ENCODE measurements at places on chromosomes 7 and 10.

GRCh38 chr7:47535035-47535703 is 46.7 kb downstream of the TNS3 start:
- DNase-seq, result no peak

GRCh38 chr10:23345861-23346260 is 1.3 kb upstream of the C10orf67 start:
- DNase-seq, result no peak

DNA sequence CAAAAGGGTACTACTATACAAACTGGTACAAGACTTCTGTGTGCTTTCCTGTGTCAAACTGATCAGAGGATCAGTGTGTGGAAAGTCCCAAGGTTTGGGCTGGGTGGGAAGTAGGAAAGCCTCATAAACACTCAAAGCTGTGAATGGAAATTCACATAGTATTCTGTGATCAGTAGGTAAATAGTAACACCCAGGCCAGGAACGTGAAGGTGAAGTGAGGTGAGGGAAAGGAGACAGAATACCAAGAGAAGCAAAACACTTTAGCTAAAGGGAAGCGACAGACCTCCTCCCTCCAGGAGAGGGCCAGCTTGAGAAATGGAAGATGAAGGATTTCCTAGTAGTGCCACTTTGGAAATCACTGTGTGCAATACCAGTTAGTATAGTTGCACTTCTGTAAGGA is 451.9 kb downstream of the KCNMA1 start:
- DNase-seq, result no peak

- DNase-seq, result no peak
These were observed 39.4 kb upstream of the DLX5 start for GRCh38 chr7:97064020-97064419.

GRCh38 chr10:560314-560992 is 129.0 kb downstream of the DIP2C start:
- DNase-seq, result no peak

GRCh38 chr10:132199854-132200311 is 13.1 kb downstream of the DPYSL4 start:
- no peak for DNase-seq

GRCh38 chr10:15451137-15452094 is 80.3 kb upstream of the FAM171A1 start:
- DNase-seq, result no peak

DNA sequence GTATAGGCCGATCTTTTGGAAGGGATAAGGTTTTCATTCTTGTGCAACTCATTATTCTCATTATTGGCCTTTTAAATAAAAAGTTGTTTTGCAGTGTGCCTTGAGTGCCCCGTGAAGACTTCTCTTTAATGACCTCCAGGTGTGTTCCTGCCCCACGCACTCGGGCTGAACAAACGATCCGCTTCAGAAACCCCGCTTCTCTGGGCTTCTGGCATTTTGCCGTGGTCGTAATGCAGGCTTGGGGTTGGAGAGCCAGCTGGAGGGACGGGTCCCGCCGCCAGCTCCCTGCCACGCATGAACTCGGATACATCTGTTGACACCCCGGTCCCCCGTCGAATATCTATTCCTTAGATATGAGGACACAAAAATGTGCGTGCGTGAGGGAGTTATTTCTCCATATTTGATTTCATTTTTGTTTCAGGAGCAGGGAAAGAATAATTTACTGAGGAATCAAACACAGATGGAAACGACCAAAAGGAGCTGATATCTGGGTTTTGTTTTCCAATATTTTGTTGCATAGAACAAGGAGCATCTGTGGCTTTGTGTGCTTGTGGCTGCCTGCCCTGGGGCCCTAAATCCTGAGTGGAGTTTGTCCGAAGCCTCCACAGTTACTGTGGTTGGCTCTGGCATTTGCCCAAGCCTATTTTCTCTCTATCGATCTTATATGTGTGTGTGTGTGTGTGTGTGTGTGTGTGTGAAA is 17.0 kb upstream of the TTYH3 start:
- no peak for DNase-seq

- no peak for DNase-seq
These were observed 944.3 kb downstream of the GATA3 start for GRCh38 chr10:8998751-8999150.

DNA sequence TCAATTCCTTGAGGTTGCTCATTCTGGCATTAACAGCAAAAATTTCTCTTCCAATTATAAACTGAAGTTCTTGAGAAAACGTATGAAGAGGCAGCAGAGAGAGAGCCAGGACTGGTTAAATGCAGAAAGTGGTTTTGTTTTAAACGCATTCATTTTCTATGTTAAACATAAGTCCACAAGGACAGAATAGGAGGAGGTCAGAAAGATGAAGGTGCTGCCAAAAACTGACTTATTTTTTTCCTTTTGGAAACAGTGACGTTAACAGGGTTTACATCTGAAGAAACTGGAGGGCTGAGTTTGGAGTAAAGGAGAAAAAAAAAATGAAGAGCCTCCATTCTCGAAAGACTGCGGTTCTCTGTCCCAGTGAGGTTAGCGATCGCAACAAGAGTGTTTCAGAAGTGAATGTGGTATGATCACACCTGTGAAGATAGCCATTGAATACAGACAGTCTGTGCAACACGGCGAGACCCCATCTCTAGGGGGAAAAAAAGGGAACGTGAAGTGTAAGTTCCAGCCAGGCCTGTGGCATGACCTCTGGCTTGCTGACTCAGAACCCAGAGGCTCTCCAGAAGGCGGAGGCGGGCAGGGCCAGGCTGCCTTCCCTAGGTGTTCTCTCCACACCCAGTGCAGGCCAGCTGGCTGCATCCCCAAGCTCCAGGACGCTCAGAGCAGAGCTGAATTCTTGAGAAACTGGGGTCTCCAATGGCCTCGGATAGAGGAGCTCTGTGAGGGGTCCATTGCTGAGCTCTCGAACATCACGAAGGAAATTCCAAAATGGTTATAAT is 84.0 kb downstream of the CHST15 start:
- no peak for DNase-seq

DNA sequence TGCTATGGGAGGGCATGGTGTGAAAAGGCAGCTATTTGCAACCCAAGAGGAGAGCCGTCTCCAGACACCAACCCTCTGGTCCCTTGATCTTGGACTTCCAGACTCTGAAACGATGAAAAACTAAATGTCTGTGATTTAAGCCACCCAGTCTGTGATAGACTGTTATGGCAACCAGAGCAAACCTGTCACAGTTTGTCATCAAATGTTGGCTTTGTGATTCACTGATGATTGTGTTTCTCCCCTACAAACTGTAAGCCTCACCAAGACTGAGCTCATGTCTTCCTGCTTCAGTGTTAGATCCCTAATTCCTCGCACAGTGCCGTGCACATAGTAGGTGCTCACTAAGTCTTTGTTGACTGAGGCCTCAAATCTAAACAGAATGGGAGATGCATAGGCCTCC is 224.6 kb upstream of the PITRM1 start:
- DNase-seq, result no peak

- DNase-seq, result no peak
These were observed 165.8 kb upstream of the KLF6 start for GRCh38 chr10:3950676-3951275.

Measured in GM12891 (cell line).